ENCODE measurements at places on chromosomes 11 and 22.

GRCh38 chr22:44462246-44463010 lies 35.6 kb downstream of the RTL6 start:
- no peak for DNase-seq

DNA sequence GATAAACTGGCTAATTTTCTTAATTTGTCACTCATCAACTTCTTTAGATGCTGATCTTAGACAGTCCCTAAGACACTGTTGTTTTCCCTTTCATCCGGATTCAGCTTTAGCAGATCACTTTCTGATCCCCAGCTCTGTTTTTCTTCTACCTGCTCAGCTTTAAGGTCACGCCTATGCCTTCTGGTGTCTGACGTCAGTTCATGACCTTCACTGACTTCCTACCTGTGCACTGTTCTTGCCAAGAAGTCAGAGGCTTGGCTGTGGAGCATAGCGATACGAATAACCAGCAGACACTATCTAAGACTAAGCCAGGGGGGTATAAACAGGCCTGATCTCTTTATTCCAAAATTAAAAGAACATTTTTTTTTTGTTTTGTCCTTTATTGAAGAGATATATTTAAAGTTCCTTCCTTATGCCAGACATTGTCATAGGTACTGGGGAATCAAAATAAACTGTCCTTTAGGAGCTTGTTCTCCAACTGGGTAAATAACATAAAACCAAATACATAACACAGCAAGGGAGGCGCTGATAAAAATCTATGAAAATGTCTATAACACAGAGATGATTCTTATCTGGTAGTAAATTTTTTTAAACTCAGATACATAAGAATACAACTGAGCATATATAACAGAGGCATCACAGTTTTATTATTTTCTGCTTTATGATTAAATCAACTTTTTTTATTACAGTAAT lies 352.2 kb upstream of the CTSC start:
- DNase-seq = no peak

DNA sequence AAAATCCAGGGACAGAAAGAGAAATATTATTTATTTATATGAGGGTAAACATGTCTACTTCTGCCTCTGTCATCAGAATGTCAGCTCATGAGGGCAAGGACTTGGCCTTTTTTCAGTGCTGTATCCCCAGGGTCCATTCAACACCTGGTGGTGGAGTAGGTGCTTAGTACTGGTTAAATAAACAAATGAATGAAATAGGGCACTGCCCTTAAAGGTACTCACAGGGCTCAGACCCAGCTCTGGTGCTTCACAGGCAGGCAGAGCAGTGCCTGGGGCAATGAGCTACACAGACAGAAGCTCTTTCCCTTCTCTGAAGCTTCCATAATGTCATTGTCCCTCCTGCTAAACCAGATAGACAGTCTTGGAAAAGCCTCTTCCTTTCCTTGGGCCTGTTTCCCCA lies 30.9 kb downstream of the P4HA3 start:
- DNase-seq = no peak

GRCh38 chr11:33375688-33376311 lies 118.6 kb downstream of the HIPK3 start:
- DNase-seq = no peak

DNA sequence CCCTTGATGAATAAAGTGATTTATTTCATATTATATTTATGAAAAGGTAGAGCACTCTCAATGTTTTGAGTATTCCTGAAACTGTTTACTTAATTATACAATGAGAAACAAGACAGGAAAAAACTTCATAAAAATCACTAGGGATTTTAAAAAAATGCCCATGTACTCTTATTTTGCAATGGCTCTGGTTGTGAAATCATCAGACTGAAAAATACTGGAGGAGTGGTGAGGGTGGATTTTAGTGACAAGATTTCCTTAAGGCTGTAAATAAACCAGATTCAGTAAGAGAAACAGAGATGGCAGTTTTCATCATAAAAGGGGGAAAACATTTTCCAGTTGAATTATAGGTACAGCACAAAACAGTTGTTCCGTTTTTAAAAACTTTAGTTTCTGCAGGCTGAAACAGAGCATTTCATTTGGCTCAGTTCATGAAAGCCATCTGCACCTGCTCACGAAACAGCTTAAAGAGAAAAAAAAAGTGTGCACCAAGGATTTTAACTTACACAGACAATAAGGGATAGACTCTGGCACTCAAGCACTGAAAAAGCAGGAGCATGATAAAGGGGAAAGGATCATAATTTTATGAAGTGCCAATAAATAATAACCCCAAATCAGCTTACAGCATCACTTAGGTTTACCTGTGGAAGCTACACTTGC lies 100.7 kb downstream of the MAML2 start:
- DNase-seq = no peak

DNA sequence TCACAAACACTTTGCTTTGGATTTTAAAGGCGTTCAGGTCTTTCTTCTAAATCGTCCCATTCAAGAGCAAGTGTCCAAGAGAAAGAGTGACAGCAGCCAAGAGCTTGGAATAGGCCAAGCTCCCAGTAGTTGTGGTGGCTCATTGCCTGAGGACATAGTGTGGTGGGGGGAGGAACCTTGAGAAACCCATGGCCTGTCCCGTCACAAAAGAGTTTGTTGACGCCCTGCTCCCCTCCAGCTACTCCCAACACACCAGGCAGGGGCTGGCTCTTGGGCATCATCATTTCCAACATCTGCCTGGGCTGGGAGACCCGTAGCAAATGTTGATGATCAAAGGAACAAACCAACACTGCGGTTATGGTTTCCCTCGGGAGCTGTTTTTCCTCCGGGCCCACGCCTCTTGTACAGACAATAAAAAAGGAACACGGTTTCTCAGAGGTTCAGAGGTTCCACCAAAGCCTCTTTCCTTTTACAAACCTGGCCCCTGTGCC lies 20.8 kb downstream of the FADS3 start:
- DNase-seq = no peak

- no peak for DNase-seq
Measured at GRCh38 chr11:85281550-85281949, 345.6 kb downstream of the DLG2 start.

GRCh38 chr11:134139873-134140331 lies 71.0 kb downstream of the JAM3 start:
- DNase-seq = no peak

DNA sequence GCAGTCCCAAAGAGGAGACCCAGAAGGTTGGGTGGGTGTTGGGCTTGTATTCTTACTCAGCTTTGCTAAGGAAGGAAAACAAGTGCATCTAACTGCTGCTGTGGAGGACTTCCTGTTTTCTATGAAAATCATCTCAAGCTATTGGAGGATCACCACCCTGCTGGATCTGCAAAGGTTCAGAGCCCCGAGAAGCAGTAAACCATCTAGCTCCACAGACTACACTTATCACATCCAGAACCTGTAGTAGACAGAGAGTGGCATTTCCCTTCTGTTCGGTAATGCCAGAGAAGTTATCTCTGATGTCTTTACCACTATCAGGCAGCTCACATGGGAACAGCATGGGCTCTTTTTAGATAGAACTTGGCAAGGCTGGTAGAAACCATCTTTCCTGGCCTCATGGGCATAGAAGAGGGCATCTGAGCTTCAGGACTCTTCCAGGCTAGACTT lies 21.7 kb downstream of the KCNJ1 start:
- no peak for DNase-seq

GRCh38 chr11:34651551-34651950 lies 30.7 kb downstream of the EHF start:
- DNase-seq = no peak

DNA sequence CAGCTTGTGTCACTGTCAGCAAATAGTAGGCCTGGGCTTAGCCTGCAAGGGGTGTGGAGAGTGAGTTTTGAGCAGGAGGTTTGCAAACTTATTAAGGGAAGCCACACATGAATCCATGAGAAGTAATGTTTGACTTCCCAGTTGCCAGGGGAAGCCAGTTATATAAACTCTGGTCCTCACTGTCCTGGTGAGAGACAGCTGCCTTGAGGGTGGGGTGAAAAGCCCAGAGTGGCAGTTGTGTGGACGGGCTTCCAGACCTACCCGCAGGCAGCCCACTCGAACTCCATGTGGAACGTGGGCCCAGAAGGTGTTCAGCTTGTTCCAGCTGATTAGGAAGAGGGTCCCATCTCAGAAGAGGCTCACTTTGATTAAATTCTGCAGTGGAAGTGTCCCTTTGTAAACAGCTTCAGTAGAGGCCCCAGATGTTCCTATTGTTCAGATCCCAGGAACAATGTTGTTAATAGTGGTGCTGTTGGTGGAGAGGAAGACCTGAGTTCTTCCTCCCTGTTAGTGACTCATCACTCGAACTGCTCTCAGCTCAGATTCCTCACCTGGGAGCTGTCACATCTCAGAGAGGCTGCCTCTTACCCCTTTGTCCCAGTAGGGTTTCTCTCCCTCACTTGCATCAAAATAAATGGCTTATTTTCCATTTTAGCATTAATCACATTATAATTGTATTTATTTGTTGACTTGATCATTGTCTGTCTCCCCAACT lies 63.4 kb downstream of the GRAMD1B start:
- DNase-seq = no peak

GRCh38 chr11:30412509-30412908 lies 89.6 kb downstream of the ARL14EP start:
- no peak for DNase-seq

DNA sequence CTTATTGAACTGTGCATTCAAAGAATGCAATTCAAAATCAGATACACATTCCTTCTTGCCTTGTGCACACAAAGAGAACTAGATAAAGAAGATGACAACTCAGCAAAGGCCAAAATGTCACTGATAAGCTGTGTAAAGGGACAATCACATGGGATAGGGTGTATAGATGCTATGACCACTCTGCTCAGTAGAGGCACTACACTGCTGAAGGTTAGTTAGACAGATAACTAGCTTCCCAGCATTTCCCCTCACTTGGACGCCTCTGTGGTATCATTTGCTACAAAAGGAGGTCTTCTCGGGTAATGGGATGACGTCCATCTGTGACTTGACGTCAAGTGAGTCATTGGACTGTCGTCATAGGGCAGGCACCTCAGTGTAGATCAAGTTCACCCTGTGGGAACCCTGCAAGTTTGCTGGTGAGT lies 424.9 kb upstream of the CCDC90B start:
- DNase-seq = no peak

- no peak for DNase-seq
Measured at GRCh38 chr11:5071799-5072198, 2.4 kb downstream of the OR52E1 start.

DNA sequence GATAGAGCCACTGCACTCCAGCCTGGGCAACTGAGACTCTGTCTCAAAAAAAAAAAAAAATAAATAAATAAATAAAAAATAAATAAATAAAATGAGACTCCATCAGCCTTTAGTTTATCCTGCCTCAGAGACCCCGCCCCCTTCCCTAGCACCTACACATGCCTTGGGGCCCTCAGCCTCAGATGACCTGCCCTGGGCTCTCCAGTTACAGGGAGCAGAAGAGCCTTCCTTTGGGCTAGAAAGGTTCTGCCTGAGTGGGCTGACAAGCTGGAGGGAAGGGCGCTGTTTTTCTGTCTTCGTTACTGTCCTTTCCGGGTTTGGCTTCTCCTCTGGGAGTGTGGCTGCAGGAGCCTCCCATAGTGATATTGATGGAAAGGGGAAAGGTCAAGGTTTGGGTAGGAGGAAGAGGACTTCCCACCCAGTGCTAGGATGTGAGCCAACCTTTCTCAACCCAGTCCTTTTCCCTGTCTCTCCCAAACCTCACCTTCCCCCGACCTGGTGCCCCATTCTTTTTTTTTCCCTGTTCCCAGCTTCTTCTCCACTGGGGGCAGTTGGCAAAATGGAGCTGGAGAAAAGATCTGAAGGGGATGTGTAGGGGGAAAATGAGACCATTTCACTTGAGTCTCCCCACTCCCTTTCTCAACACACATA lies 1.5 kb upstream of the SF3B2 start:
- DNase-seq = no peak

GRCh38 chr11:33025339-33025722 lies 9.7 kb downstream of the DEPDC7 start:
- no peak for DNase-seq

DNA sequence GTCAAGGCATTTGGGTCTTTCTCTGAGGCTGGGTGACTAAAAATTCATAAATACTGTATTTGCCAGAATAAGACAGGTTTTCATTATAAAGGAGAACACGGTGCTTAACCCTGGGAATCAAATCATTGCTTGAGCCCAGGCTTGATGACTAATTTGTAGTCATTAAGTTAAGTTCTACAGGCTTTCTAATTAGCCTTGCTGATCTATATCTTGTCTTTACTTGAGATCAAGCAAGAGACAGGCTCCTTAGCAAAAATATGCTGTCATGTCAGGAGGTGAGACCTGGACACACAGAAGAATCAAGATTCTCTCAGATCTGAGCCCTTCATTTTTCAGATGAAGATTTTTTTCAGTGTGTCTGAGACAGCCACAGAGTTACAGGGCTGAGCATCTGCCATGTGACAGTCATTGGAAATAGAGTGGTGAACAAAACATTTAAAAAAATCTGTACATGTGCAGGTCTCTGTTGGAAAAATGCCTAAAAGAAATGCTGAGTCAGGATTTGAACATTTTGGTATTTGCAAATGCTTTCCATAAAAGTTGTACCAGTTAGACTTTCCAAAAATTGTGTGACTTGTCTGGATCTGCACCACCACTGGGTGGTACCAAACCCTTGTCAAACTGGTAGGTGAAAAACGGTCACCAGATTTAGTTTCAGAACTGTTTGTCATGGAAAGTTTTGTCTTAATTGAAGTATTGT lies 14.6 kb downstream of the ACAT1 start:
- DNase-seq = no peak

DNA sequence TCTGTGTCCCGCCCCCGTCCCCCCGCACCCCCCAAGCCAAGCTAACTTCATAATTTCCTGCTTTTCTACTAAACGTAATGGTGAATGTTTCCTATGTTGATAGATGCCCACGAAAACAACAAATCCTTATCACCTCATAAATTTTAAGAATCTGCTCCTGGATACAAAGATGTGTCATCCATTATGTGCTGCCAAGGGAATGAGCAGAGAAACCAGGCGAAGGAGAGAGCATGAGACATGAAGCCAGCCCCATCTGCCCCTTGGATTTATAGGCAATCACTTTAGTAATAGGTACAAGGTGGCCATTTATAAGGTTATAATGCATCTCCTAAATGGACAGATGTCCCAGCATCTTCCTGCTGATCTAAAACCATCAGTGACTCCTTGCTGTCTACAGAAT lies 30.3 kb downstream of the LAYN start:
- DNase-seq = no peak

- no peak for DNase-seq
Measured at GRCh38 chr22:28498044-28498443, 181.6 kb downstream of the TTC28 start.

- no peak for DNase-seq
Measured at GRCh38 chr11:66467756-66468155, 1.1 kb downstream of the PELI3 start.

GRCh38 chr11:34830648-34831047 lies 85.5 kb downstream of the APIP start:
- DNase-seq = no peak

GRCh38 chr11:95045812-95046211 lies 3.4 kb upstream of the KDM4F start:
- DNase-seq = no peak

GRCh38 chr22:40898850-40899357 lies 37.0 kb upstream of the DNAJB7 start:
- DNase-seq = no peak
